Stimulated activated CD4-positive, alpha-beta T cell treated with anti-CD3 and anti-CD28 coated beads, Interleukin-12 subunit alpha, Interleukin-12 subunit beta, amount 100 ng/mL, for 4 hours (primary cell): ENCODE measurements at places on chromosomes 7 and 10.

GRCh38 chr10:77603534-77603927 lies 34.1 kb downstream of the KCNMA1 start:
- no peak for DNase-seq

- DNase-seq: no peak
Observed at GRCh38 chr7:45235905-45236304, 78.3 kb downstream of the RAMP3 start.

DNA sequence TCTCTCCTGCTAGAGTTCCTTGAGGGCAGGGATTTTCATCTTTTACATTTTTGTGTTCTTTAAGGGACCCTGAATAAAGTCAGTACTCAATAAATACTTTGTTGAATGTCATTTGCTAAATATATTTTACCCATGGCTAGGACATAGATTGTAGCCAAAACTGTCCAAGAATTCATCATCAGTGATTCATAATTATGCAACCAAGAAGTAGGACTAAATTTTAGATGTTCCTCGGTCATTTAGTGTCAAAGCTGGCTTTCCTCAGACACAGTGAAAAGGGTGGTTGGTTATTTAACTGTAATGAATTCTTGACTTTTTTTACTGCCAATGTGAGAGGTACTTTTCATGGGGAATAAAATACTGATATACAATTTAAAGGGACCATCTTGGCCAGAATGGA lies 3.3 kb downstream of the NUDT13 start:
- DNase-seq: no peak

DNA sequence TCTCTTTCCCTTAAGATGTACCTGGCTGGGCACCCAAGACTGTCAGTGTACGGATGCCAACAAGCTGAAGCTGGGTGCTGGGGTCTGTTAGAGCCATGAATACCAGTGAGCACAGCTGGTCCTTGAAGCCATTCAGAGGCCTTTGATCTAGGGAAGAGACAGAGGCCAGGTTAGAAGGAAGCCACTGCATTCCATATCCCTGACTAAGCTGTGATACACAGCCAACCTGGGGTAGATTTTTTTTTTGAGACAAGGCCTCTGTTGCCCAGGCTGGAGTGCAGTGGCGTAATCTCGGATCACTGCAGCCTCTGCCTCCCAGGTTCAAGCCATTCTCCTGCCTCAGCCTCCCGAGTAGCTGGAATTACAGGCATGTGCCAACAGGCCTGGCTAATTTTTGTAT lies 20.8 kb downstream of the ZDHHC16 start:
- DNase-seq: no peak

- no peak for DNase-seq
Observed at GRCh38 chr7:120327054-120327453, 54.1 kb downstream of the KCND2 start.

DNA sequence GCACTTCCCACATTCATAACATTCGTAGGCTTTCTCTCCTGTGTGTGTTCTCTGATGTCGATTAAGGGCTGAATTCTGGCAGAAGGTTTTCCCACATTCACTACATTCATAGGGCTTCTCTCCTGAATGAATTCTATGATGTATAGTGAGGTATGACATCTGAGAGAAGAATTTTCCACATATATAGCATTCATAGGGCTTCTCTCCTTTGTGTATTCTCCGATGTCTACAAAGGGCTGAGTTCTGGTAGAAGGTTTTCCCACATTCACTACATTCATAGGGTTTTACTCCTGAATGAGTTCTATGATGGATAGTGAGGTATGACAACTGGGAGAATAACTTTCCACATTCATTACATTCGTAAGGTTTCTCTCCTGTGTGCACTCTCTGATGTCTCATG lies 15.6 kb downstream of the ZNF12 start:
- DNase-seq: no peak

GRCh38 chr7:112556633-112557032 lies 75.8 kb downstream of the LSMEM1 start:
- DNase-seq: no peak

DNA sequence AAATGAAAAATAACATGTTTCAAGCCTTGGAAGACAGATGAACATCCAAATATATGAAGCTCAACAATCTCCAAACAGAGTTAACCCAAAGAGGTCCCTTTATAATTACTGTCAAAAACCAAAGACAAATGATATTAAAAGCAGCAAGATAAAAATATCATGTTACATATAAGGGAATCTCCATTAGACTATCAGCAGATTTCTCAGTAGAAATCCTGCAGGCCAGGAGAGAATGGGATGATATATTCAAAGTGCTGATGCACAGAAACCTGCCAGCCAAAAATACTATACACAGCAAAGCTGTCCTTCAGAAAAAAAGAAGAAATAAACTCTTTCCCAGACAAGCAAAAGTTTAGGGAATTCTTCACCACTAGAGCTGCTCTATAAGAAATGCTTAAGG lies 41.0 kb downstream of the AASS start:
- no peak for DNase-seq

- peak; percentile 42 for DNase-seq
Observed at GRCh38 chr10:70115948-70116682, 16.5 kb downstream of the AIFM2 start.

DNA sequence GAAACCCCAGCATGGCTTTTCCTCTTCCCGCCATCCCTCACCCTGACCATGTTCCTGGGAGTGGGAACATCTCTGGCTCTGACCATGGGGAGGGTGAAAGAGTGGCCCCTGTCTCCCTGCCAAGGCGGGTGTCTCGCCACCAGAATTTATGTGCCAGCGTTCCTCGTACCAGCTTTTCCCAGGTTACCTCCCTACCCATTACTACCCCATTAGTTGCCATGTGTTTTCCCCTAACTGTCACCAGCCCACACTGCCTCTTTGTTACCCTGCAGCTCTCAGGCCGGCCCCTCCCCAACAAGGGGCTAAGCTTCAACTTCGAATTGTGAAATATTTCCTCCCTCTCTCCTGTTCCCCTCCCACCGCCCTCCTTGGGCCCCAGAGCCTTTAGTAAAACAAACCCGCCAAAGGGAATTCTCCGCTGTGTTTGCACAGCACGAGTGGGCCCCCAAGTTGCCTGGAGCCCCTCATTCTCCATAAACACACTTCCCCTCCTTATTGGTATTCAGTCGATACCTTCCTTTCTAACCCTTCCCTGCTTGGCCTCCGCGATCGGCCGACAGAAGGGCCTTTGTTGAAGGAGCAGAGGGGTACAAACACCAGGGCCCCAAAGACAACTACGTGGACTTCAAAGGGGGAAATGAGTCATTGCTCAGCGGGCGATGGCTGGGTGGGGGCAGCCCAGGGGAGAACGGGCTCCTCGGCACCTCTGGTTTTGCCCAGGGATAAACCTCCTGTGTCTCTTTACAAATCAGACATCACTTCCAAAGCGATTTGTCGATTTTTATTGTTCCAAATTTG lies 45.5 kb downstream of the SLIT1 start:
- DNase-seq: no peak
